ENCODE measurements at places on chromosomes 7 and 10.

DNA sequence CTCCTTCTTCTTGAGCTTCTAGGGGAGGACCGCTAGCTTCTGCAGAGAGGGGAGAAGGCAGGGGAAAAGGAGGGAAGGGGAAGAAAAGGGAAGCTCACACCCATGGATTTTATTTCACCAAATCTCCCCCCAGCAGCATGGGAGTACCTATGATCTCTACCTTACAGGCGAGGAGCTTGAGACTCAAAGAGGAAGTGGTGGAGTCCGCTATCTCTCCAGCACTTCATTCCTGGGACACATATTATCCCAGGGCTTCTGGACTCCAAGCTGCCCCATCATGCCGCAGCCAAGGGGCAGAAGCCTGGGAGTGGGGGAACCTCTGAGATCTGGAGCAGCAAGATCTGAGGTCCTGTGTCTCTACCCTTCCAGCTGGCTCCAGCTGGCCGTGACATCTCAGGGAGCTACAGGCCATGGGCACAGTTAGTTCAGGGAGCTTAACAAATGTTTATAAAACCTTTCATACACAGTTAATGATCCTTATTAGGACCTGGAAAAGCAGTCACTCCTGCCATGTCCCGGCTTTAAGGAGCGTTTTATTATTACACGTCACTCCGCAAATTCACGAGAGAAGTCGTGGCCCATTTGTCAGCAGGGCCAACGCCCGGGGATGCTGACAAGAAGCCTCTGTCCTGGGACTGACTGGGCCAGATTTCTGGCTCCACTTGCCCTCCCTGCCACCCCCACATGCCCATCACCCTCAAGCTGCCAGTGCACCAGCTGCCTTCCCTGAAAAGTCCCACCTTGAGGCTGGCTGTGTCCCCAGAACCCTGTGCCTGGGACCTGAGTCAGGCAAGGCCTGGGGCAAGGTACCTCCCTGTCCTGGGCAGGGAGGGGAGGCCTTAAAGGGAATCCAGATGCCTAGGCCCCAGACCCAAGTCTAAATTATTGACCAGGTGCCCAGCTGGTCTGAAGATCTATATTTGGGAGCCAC, 132.1 kb upstream of the ZMIZ1 start:
- no peak for DNase-seq

DNA sequence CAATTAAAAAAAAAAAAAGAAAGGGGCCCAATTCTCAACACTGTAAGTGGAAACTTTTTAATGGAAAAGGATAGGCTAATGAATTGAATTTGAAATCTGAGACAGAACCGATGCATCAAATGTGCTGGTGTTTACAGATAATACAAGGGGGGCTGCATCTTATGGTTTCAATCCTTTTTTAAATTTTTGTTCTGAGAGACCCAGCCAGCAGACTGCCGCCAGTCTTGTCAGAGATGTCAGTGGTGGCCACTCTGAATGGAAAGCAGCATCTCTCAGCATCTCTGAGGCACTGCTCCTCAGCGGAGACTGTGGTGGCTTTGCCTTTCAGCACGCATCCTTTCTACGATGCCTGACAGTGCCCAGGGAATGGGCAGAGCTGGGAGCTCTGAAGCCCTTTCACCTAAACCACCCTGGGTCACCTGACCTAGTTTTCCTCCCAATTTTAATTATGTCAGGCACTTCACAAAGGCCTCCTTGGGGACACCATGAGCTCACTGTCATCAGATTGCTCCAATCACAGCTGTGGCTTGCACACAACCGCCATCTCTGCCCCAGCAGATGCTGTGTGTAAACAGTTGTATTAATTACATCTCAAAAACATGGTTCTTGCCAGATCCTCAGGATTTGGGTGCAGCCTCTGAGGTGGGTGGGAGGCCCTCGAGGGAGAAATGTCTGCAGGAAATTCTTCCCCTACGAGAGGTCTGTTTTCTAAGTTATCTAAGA, 81.2 kb downstream of the EGFR start:
- DNase-seq, result no peak

- DNase-seq, result no peak
These were observed 307.2 kb downstream of the PRPF18 start for GRCh38 chr10:13893926-13894325.

GRCh38 chr7:111164442-111164841, 73.5 kb downstream of the LRRN3 start:
- no peak for DNase-seq

- no peak for DNase-seq
These were observed 670 bp upstream of the AGK start for GRCh38 chr7:141550386-141551093.

DNA sequence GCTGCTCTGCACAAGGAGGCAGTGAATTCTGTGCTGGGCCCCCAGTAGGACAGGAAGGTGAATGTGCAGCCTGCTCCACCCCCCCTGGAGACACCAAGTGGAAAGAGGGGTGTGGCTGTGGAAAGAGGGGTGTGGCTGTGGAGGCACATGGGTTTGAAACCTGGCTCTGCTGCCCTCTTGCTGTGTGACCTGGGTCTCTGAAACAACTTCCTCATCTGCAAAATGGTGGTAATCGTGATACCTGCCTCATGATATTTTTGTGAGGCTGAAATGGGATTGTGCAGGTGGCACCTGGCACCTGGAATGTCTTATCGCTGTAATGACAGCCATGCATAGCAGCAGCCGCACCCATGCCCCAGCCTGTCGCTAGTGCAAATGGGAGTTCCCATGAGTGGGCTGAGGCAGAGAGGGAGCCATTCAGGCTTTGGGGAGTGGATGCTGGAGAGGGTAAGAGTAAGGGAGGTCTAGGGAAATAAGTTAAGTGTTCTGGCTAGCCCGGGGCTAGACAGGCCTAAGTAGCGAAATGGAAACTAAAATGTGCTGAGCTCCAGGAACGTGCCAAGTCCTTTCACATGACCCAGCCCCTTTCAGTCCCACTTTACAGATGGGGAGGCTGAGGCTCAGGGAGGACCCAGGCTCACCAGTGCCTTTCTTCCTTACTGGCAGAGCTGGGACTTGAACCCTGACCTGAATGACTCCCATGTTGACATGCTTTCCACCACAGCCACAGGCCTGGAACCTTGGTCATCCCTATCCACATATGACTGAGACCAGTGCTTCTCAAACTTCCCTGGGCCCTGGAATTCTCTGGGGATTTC, 35.0 kb downstream of the C10orf105 start:
- no peak for DNase-seq

DNA sequence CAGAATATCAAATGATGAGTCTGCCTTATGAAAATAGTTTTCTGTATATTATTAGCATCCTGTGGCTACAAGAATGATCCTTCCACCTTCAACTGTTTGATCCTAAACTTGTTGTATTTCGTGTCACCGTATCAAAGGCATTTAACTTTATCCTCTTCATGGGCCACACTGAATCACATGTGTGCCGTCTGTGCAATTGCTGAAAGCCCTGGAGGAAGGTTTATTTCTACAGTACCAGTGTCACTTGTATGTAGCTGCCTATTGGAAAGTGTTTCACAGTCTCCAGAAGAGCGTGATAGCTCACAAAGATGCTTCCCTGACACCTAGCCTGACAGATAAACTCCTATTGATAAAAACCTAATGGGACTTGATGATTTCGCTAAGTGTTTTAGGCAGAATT, 94.5 kb downstream of the ITGA8 start:
- DNase-seq, result no peak

DNA sequence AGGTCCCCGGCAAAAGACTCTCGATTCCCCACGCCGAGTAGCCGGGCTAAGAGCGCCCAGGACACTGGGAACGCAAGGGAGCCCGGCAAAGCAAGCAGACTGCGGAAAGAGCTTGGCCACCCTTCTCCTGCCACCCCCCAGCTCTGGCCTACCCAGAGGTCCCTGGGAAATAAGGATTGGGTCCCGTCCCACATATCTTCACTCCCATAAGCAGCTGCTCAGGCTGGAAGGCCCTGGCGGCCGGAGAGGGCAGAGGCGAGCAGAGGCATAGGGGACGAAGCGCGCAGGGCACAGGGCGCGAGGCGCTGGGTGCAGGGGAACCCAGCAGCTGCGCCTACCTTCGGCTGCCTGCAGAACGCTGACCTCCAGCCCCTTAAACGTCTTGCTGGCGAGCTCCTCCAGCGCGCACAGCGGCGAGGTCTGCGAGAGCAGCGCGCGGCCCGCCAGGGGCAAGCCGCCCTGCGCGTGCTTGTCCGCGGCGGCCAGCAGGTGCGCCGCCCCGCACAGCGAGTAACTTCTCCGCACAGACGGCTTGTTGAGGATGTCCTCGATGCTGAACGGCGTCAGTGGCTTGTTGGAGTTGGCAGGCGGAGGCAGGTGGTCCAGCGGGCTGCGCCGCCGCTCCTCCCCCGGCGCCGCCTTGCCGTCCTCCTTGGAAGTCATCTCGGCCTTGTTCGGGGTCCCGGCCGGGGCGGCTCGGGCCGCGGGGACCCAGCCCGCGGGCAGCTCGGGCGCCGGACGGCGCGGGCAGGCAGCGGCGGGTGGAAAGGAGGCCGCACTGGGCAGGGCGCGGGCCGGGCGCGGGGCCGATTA, 904 bp downstream of the LBX1 start:
- DNase-seq, result no peak

DNA sequence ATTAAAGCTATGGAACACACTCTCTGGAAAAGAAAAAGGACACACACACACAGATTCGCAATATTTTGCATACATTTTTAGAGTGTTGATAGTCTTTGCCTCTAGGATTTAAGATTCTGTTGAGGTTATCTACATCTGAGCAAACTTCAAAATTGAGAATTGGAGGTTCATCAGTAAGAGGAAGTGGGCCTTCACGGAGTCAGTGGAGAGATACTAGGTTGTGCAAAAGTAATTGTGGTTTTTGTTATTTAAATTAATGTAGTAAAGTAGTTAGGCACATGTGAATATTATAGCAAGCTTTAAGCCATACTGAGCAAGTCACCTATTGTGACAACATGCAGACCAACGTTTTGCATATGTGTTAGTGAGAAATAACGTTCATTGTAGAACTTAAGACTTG, 19.8 kb upstream of the NXPH1 start:
- DNase-seq, result no peak

- DNase-seq, result no peak
These were observed 8.1 kb downstream of the PLPP4 start for GRCh38 chr10:120465138-120465537.

- no peak for DNase-seq
These were observed 61.2 kb upstream of the WNT16 start for GRCh38 chr7:121267612-121268011.

DNA sequence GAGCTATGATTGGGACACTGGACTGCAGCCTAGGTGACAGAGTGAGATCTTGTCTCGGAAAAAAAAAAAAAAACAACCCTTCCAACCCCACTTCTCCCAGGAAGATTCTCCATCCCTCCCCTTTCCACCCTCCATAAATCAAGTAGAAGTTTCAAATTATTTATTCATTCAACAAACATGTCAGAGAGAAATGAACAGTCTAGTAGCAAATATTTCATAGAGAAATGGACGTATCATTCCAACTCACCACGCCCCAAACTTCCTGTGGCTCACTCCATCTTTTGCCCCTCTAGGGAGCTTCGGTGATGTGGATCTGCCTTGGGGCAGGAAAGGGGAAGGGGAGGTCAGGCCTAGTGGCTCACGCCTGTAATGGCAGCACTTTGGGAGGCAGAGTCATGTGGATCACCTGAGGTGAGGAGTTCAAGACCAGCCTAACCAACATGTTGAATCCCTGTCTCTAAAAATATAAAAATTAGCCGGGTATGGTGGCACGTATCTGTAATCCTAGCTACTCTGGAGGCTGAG, 638 bp upstream of the TRAPPC14 start:
- no peak for DNase-seq

DNA sequence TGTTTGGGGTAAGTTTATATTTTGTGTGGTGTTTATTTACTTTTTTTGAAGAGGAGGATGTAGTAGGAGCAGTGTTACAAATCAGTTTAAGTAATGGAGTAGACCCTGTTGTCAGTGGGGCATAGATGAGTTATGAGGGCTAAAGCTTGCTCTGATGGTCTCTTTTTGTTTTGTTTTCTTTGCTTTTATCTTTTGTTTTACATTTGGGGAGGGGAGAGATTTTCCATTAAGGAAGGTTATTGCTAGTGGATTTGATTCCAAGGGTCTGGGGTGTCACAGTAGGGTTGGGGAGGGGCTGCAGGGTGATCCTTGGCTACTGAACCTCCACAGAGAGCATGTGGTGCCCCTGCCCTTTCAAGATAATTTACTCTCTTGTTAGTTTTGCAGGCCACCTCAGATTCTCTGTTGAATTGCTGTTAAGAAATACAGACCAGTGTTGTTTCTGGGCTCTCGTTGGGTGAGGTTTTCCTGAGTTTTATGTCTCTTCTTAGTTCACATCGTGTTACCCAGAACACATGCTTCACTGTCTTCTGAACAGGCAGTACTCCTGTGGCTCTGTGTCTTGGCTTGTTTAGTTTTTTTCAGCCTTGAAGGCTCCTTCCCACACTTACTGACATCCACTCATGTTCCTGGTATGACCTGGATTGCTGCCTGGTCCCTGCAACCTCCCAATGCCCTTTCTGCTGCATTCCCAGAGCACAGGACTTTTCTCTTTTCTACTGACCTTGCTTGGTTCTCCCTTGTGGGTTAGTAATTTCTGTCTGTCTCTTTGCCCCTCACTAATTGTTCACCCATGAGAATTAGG, 4.2 kb downstream of the KIFBP start:
- DNase-seq, result no peak

DNA sequence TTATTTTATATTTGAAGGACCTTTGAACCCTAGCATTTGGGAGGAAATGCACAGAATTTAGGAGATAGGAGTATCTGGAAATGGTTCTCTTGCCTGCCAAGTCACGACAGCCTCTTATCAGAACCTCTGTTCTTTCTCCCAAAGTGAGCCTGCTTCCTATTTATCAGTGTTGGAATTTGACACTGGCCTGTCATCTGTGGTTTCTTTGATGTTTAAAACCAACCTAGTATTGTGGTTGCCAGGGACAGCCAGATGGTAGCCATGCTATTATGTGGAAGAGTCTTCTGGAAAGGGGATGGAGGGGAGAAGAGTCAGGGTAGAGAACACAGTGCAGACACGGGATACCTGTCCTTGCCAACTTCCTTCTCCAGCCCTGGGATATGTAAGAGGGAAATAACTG, 21.1 kb downstream of the ZNF282 start:
- no peak for DNase-seq

- DNase-seq, result no peak
These were observed 598.3 kb upstream of the GALNT17 start for GRCh38 chr7:70533614-70534013.

DNA sequence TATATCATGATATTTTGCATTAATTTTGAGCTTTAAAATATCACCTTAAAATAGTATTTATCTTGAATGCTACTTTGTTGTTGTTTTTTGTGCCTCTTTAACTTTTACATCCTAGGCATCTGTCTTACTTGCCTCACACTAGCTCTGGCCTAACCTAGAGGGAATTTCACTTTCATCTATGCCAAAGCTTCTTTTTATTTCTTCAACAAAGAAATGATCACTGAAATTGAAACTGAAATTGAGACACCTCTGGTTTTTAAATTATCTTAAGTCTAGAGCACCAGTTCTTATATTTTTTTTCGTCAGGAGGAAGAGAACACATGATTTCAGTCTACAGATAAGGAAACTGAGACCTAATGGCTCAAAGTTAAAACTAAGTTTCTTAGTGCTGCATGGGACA, 3.5 kb upstream of the SCIN start:
- DNase-seq, result no peak

DNA sequence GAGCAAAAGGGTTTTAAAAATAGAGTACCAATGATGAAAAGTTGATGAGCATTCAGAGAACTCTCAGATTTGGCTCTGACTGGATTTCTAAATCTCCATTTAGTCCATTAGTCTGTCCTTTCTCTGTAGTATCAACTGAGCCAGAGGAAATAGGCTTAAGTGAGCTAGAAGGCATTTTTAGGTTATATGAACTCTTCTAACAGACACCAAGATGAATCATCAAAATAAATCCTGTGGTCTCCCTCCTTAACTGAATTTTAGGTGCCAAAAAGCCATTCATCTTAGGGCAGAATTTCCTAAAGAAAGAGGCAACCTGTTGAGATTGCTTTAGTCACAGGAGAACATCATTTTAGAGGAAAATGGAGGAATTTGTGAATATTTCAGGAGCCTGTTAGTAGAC, 305.1 kb downstream of the AUTS2 start:
- DNase-seq, result no peak
